ENCODE measurements at places on chromosomes 13 and 19. TPM values are rescaled to one million over a fixed set of nuclear protein-coding genes. Genes with fewer than 3 reads are reported as not detected.
A peak's percentile ranks its signal among the peaks of the same experiment; 100 is the strongest.

CYP4F22 gene
- not detected for total RNA-seq

GRCh38 chr13:80740071-80740470 lies 399.1 kb upstream of the SPRY2 start:
- peaks cover 4% of the 10 kb centered on the region for H3K4me1 ChIP-seq
- DNase-seq: no peak
- H3K36me3 ChIP-seq: no peaks in the 10 kb centered on the region
- no peaks in the 10 kb centered on the region for H3K27me3 ChIP-seq
- H3K27ac ChIP-seq: no peak overlapping the region
- no peak overlapping the region for H3K4me3 ChIP-seq

GRCh38 chr19:49441210-49441959 lies at the start of gene SLC17A7:
Gene SLC17A7 (minus strand): TSS chr19:49441527. CDS start chr19:49441379, 148 bp downstream.
- peak; percentile 63 for DNase-seq
- peak within 1 kb of the TSS; percentile 83 for H3K4me3 ChIP-seq
- H3K27ac ChIP-seq: peak within 1 kb of the TSS; percentile 95
- H3K4me1 ChIP-seq: peaks cover 26% of the 10 kb centered on the region

ZNF730 gene
- total RNA-seq: 0.22 TPM

MEDAG gene
- total RNA-seq: 5.9 TPM

DNA sequence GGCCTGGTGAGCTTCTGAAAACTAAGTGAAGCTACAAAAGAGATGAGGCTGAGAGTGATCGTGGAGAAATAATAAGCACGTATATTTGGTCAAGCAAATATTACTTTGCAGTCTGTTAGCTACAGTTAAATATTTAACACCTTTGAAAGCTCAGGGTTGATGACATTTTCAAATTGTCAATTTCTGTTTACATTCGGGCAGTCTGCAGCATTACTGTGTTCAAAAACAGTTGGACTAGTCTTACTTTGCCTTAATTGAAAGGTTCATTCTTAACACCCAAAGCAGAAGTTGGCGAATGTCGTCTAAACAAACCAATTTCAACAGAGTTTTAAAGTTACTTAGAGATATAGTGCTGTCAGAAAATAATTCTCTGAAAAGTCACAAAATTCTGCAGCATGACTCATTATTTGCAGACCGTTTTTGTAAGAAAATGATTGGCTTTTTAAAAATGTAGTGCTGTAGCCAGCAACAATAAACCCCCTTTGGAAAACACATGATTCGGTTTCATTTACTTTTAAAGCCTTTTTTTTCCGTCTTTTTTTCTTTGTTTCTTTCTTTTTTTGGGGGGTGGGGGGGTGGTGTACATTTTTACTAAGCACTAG lies 549.0 kb downstream of the GPC6 start:
- no peaks in the 10 kb centered on the region for H3K4me1 ChIP-seq
- no peak overlapping the region for H3K27ac ChIP-seq
- H3K27me3 ChIP-seq: no peaks in the 10 kb centered on the region
- H3K36me3 ChIP-seq: no peaks in the 10 kb centered on the region
- H3K4me3 ChIP-seq: no peak overlapping the region

DNA sequence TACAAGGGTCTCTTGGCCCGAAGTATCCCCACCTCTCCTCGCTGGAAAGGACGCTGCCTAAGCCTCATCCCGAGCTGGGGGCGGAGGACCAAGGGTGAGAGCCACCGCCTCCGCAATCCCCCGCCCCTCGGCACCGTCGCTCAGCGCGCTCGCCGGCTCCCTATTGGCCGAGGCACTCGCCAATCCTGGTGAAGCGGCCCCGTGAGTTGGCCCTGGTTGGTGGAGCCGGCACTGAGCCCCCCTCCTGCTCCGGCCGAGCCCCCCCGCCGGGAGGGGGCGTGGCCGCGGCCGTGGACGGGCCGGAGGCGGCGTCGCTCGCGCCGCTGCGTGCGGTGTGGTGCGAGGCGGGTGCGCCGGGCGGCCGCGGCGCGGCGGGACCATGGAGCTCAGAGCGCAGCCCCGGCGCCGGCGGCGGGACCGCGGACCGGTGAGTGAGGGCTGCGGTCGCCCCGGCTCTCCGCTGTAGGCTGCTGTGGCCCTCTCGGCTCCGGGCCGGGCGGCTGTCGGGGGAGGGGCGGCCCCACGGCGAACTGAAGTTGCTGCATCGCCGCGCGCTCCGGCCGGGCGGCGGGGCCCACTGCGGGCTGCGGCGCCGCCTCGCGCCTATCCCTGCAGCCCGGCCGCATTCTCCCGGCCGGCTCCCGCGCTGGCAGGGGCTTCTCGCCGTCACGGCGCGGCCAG lies at the start of gene WASF3:
Gene WASF3 (plus strand): TSS at position 291 of the 681 bp plus-strand sequence. CDS start 84,588 bp downstream, outside the sequence.
- H3K27ac ChIP-seq: peak within 1 kb of the TSS; percentile 84
- peaks cover 35% of the 10 kb centered on the region for H3K4me1 ChIP-seq
- H3K4me3 ChIP-seq: peak within 1 kb of the TSS; percentile 90
- H3K36me3 ChIP-seq: no peaks in the 10 kb centered on the region

DNA sequence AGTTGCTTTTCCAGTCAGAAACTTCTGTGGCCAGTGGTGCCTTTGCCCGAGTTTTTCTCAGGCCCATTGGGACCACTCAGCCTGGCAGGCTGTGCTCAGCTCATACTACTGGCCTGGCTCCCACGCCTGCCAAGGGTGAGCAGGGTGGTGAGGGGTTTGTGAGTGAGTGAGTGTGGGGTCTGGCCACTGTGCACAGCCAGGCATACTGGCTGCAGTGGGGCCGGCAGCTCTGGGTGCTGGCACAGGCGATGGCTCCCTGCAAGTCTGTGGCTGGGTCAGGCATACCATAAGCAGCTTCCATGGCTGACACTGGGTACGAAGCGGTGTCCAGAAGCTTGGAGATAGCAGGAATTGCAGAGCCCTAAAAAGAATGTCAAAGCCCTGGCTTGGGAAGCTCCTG lies 161.0 kb downstream of the SLITRK6 start:
- no peak overlapping the region for H3K4me3 ChIP-seq
- H3K4me1 ChIP-seq: no peaks in the 10 kb centered on the region
- H3K36me3 ChIP-seq: no peaks in the 10 kb centered on the region
- no peak for DNase-seq
- H3K27me3 ChIP-seq: no peaks in the 10 kb centered on the region

- H3K36me3 ChIP-seq: peaks cover 11% of the 10 kb centered on the region
- H3K27ac ChIP-seq: peak overlapping the region; percentile 49
- H3K27me3 ChIP-seq: no peaks in the 10 kb centered on the region
- no peak for DNase-seq
Observed at GRCh38 chr19:58330458-58330857, 3.7 kb downstream of the ZSCAN22 start.

FGF14 gene
- total RNA-seq: 2.9 TPM

CRLF1 gene
- 20.0 TPM for total RNA-seq

- no peak overlapping the region for H3K27ac ChIP-seq
- H3K36me3 ChIP-seq: peaks cover 87% of the 10 kb centered on the region
- no peak for DNase-seq
- H3K27me3 ChIP-seq: no peaks in the 10 kb centered on the region
Observed at GRCh38 chr19:4493104-4493928, 21.2 kb downstream of the HDGFL2 start.

- no peaks in the 10 kb centered on the region for H3K4me1 ChIP-seq
- peaks cover 50% of the 10 kb centered on the region for H3K36me3 ChIP-seq
- DNase-seq: no peak
- no peak overlapping the region for H3K4me3 ChIP-seq
Observed at GRCh38 chr13:99374169-99374991, 67.2 kb upstream of the GPR183 start.

DNA sequence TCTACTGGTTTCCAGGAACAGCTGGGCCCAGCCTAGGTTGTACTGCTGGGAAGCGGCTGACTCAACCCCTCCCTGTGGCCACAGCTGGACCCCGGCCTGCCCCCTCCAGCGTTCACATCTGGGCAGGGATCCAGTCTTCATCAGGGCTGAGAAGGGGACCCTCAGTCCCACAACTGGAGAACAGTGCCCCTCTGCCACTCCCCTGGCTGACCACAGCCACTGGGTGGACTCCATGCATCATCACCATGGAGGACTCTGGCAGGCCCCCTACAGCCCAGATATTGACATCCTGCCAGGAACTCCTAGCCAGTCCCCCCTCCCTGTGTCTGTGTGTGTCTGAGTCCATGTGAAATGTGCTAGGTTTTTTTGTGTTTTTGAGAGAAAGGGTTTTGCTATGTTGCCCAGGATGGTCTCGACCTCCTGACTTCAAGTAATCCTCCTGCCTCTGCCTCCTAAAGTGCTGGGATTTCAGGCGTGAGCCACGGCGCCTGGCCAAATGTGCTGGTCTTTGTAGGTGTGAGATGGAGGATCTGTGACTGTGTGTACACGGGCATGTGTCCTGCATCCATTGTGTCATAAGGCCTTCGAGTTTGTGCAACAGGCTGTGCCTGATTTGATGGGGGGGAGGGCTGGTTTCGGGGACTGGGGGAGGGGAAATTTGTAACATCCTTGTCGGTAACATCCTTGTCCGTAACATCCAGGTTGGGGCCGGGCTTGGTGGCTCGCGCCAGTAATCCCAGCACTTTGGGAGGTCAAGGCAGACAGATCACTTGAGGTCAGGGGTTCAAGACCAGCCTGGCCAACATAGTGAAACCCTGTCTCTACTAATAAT lies 4.0 kb upstream of the HOOK2 start:
- peak; percentile 73 for DNase-seq
- no peaks in the 10 kb centered on the region for H3K27me3 ChIP-seq

GRCh38 chr13:67076378-67076777 lies 153.8 kb downstream of the PCDH9 start:
- no peak overlapping the region for H3K27ac ChIP-seq
- no peaks in the 10 kb centered on the region for H3K36me3 ChIP-seq
- no peaks in the 10 kb centered on the region for H3K4me1 ChIP-seq

DNA sequence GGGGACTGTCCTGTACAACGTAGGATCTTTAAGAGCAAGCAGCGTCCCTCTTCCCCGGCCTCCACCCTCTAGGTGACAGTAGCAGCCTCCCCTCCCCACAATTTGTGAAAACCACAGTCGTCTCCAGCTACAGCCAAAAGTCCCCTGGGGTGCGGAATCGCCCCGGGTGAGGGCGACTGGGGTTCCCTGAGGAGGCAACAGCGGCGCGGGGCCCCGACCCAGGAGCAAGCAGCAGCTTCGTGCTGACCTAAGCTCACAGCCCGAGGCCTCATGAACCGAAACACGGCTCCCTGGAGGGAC lies 322 bp downstream of the ZNF558 start:
- DNase-seq: no peak
- H3K4me3 ChIP-seq: peak overlapping the region; percentile 94
- peaks cover 20% of the 10 kb centered on the region for H3K4me1 ChIP-seq
- peaks cover 31% of the 10 kb centered on the region for H3K36me3 ChIP-seq
- no peaks in the 10 kb centered on the region for H3K27me3 ChIP-seq

DNA sequence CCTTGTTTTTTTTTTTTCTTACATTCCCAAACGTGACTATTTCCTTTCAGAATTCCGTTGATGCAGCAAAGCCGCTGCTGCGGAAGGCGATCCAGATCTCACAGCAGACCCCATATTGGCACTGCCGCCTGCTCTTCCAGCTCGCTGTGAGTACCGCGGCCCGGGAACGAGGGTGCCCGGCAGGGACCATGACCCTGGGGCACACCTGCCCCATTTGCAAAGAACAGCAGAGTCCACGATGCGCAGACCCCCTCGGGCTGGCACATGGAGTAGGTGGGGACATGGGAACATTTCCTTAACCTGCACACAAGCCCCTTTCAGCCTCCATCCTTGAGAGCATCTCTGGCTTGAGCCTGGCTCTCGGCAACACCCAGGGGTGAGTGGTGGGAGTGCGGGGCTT lies 16.5 kb downstream of the MAU2 start:
- no peak overlapping the region for H3K4me3 ChIP-seq
- H3K4me1 ChIP-seq: no peaks in the 10 kb centered on the region
- no peak overlapping the region for H3K27ac ChIP-seq
- H3K27me3 ChIP-seq: no peaks in the 10 kb centered on the region
- H3K36me3 ChIP-seq: peaks cover 82% of the 10 kb centered on the region
- DNase-seq: no peak

DNA sequence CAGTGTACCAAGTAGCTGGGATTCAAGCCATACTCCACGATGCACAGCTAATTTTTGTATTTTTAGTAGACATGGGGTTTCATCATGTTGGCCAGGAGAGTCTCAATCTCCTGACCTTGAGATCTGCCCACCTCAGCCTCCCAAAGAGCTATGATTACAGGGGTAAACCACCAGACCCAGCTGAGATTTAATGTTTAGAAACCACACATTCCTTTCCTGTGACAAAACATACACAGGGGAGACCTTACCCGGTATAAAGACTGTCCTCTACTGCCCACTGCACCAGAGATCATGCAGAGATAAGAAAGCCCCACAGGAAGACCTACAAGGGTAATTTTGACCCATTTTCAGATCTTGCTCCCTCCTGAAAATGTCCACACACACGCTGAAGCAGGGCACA lies 22.8 kb upstream of the ZNF83 start:
- no peak overlapping the region for H3K4me3 ChIP-seq
- no peaks in the 10 kb centered on the region for H3K27me3 ChIP-seq
- DNase-seq: no peak
- H3K4me1 ChIP-seq: peaks cover 4% of the 10 kb centered on the region
- no peak overlapping the region for H3K27ac ChIP-seq

- no peaks in the 10 kb centered on the region for H3K27me3 ChIP-seq
- no peak overlapping the region for H3K27ac ChIP-seq
- H3K4me3 ChIP-seq: no peak overlapping the region
- no peaks in the 10 kb centered on the region for H3K36me3 ChIP-seq
- DNase-seq: no peak
Observed at GRCh38 chr13:51681037-51681678, 96.9 kb downstream of the WDFY2 start.

MBD3L3 gene
- total RNA-seq: not detected

DNA sequence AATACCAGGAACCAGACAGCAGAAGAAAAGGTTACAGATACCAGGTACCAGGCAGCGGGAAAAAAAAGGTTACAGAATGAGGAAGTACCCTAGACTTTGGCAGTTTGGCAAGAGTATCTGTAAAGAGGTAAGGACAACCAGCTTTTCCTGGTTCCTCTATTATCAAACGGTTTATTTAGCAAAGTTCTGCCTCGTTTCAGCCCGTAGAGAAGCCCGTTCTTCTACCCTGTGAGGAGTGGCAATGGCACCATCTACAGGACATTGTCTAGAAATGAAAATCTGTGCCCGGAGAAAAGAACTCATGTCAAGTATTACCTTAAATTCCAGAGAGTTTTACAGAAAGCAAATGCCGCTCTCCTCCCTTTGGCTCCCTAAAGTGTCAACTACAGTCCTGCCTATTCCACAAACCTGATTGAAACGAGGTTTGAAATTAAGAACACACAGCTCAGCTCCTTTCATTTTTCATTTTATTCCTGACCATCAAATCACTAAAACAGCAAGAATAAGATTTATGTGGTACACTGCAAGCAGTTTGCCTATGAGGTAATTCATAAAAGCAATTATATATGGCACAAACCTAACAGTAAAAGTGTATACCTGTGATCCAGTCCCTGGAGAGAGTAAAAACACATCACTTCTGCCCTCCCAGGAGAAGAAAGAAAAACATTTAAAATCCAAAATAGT lies 226.3 kb downstream of the SLC7A1 start:
- DNase-seq: no peak
- H3K27ac ChIP-seq: no peak overlapping the region
- peaks cover 6% of the 10 kb centered on the region for H3K27me3 ChIP-seq
- H3K4me1 ChIP-seq: no peaks in the 10 kb centered on the region
- H3K36me3 ChIP-seq: no peaks in the 10 kb centered on the region
- no peak overlapping the region for H3K4me3 ChIP-seq

GRCh38 chr13:20126541-20127261 lies 34.2 kb downstream of the GJA3 start:
- peaks cover 58% of the 10 kb centered on the region for H3K4me1 ChIP-seq
- peak overlapping the region; percentile 77 for H3K4me3 ChIP-seq
- no peak for DNase-seq
- peaks cover 47% of the 10 kb centered on the region for H3K27me3 ChIP-seq

LHB gene
- total RNA-seq: not detected

All from left ventricle myocardium inferior (tissue), 1 donor.